ENCODE measurements at places on chromosomes 12 and 14.

DNA sequence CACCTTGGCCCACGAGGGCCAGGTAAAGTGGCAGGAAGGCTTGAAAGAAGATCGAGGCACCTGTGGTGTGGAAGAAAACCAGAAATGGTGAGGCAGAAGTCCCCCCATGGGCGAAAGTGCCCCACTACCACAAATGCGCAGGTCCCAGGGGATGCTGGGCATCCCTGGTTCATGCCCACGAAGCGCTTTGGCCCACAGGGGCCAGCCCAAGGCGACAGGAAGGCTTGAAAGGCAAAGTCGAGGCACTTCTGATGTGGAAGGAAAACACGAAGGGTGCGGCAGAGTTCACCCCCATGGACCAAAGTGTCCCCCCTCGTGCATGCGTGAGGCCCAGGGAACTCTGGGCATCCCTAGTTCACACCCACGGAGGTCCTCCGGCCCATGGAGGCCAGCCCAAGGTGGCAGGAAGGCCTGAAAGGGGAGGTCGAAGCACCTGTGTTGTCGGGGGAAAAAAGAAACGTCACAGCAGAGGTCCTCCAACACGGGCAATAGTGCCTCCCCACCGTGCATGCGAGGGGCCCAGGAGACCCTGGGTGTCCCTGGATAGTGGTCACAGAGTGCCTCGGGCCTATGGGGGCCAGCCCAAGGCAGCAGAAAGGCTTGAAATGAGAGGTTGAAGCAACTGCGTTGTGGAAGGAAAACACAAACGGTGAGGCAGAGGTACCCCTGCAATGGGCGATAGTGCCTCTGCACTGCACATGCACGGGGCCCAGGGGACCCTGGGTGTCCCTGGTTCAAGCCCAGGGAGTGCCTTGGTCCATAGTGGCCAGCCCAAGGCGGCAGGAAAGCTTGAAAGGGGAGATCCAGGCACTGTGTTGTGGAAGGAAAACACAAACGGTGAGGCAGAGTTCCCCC is 373.9 kb downstream of the ALG10 start:
- DNase-seq, result no peak

GRCh38 chr12:29762637-29763300 is 21.0 kb downstream of the TMTC1 start:
- DNase-seq, result no peak

- no peak for DNase-seq
Measured at GRCh38 chr14:34050606-34051005, 99.7 kb upstream of the EGLN3 start.

GRCh38 chr14:70149596-70150165 is 39.1 kb downstream of the SLC8A3 start:
- no peak for DNase-seq

DNA sequence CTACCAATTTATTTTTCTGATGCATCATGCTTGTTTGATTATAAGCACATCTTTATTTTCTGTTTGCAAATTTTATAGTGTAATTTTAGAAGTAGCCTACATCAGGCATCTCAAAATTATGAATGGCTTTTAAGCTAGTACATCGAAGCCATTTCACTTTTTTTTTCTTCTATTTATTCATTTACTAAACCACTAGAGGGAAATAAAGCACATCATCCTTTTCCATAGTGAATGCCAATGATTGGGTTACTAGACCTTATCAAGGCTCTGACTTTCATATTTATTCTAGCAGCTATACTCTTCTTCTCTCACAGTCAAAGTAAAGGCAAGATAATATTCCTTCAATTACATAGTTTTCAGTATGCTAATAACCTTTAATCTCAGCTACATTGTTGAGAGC is 736.4 kb upstream of the LRFN5 start:
- DNase-seq, result peak; percentile 35

DNA sequence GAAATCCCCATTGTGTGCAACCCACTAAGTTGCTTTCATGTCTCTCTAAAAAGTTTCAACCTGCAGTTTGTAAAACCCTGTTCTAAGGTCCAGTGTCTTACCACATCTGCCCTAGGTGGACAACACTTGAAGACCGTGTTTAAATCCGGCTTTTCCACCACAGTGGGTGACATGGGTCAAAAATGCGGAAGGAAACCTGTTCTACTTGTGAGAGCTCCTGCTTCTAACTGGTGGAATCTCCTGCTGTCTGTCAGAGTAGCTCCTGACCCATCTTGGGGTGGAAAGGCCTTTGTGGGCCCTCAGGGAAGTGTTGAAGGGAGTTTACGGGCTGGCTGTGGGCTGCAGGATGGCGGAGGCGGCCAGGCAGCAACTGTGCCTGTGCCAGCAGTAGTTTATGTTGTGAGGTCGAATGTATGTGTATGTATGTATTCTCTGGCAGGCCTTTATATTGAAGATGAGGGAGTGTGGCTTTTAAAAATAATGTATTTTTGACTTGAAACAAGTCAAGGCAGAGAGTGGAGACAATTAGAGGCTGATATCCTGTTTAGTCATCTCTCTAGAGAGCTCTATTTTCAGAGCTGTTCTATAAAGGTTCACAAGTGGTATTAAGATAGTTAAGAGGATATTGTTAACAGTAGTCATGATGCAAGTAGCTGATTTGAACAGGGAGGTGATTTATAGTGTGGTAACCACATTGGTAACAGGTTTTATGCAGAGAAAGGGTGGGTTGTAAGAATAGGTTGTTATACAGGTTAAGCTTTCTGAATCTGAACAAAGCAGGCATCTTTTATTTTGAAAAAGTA is 67.0 kb downstream of the PRKCH start:
- DNase-seq, result no peak

DNA sequence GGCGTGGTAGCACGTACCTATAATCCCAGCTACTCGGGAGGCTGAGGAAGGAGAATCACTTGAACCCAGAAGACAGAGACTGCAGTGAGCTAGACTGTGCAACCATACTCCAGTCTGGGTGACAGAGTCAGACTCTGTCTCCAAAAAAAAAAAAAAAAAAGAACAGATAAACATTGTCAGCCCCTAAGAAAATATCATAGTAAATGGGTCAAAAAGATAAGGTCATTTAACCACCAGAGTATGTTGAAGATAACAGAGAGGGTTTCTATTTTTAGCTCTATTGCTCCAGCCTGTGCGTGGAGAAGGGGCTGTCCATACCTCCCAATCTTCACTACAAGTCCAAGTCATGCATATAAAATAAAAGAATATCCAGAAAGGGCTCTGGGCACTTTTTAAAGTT is 15.4 kb downstream of the LGMN start:
- no peak for DNase-seq

DNA sequence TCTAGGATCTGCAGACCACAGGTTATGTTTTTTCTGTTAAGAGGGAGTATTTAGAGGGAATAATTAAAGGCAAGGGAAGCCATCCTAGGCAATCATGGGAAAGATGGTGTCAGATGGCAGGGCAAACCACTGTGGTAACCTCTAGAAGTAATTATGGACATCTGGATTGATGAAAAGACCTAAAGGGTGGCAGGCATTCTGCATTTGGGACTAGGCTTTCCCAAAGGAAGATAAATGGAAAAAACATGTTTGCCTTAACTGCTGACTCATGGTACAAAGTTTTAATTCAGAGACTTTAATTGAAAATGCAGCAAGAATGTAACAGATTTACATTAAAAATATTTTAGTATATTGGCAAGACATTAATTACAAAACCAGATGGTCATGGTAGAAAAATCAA is 88.1 kb downstream of the TMEM30B start:
- DNase-seq, result no peak

- DNase-seq, result peak; percentile 70
Measured at GRCh38 chr14:96038920-96039632, at the start of gene C14orf132. Gene C14orf132 (plus strand): TSS chr14:96039362. CDS start chr14:96039501, 139 bp downstream.

DNA sequence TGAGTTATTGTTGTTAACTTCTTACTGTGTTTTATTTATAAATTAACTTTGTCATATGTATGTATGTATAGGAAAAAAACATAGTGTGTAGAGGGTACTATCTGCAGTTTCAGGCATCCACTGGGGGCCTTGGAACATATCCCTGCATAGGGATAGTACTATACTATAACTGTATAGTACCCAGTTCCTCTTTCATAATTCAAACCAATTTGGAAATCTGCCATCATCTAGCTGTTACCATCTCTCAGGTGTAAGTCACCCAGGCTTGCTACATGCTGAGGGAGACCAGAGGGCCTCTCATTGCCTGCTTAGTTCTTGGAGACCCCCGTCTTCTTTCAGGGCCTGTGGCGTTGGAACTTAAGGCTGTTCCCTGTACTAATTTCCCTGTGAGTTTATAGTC is 12.9 kb upstream of the DCD start:
- no peak for DNase-seq

DNA sequence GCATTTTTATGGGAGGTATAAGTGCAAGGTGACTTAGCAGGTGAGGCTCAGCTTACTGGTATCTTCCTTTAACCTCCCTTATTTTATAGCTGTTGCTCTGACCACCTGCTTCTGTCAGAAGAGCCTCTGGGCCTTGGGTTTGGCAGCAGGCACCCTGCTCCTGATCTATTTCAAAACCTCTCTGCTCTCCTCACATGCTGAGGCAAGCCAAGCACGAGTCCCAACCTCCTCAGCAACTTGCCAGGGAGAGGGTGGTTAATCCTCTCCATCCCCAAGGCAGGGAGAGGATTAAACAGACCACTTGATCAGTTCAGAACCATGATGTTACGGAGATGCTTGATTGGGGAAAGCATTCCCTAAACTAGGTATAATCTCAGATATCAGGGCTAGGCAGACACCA is 5.4 kb downstream of the PLEKHH1 start:
- no peak for DNase-seq

DNA sequence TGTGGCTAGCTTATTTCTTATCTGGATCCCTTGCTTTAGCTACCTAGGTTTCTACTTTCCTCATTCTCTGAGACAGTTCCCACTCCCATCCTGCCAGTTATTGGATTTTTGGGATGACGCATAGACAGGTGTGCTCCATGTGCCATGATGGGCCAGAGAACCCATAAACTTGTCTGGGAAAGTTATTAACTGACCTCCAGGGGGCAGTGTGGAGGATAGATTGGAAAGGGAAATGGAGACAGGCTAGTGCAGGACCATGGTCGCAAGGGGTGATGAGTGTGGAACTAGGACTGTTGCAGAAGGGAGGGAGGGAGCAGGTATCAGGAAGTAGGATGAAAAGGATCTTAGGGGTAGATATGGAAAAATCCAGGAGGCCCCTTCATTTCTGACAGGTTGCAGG is 80.3 kb downstream of the ESRRB start:
- peak; percentile 46 for DNase-seq

GRCh38 chr14:28776482-28777266 is 10.1 kb downstream of the FOXG1 start:
- no peak for DNase-seq

- no peak for DNase-seq
Measured at GRCh38 chr12:12715459-12716150, 1.6 kb upstream of the CDKN1B start.

- no peak for DNase-seq
Measured at GRCh38 chr12:50058743-50059312, 1.4 kb downstream of the ASIC1 start.

DNA sequence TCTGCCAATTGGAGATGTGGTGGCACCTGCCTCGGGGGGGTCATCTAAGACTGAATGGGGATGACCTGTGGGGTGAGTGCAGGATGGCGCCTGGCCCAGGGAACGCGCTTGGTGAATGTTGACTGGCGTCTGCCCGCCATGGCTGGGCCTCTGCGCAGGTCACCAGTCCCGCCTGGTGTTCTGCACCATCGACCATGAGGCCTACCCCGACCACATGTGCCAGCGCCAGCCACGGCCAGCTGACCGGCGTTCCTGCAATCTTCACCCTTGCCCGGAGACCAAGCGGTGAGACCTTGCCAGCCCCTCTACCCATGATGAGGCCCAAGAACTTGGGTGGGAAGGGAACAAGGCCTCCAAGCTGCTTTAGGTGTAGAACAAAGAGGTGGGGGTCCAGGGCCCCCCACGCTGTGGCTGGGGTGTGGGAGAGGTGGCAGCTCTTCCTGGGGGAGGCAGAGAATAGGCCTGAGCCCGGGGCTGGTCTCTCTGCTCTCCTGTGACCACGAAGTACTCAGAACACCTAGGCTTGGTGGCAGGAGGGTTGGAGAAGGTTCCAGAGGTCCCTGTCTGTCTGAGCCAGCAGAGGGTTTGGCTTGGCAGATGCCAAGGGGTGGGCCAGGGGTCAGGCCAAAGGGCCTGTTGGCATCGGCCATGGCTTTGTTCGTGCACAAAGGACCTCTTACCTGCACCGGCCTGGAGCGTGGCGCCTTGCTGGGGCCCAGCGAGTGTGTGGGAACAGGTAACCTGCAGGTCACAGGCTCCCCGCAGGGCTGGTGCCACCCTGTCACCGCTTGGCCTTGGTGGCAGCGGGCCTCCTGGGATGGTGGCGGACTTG is 15.4 kb downstream of the PAPLN start:
- DNase-seq, result no peak

DNA sequence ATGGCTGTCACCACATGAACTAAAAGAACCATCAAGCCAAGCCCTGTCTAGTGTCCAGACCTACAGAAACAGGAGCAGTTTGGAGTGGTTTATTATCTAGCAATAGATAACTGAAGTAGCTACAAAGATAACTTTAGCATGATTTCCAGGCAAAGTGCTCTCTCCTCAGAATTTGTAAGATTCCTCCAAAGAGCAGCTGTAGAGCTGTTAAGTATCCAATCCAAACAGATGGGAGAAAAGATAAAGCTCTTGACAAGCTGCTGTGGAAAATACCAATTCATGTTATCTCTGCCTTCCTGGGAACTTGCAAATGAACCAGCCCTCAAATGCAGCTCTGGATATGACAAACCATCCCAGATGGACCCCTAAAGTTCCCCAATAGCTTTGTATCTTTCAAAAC is 78.9 kb upstream of the RESF1 start:
- no peak for DNase-seq

GRCh38 chr12:26782372-26783130 is 50.4 kb downstream of the ITPR2 start:
- no peak for DNase-seq

- DNase-seq, result no peak
Measured at GRCh38 chr14:98926801-98927200, 345.2 kb downstream of the BCL11B start.

DNA sequence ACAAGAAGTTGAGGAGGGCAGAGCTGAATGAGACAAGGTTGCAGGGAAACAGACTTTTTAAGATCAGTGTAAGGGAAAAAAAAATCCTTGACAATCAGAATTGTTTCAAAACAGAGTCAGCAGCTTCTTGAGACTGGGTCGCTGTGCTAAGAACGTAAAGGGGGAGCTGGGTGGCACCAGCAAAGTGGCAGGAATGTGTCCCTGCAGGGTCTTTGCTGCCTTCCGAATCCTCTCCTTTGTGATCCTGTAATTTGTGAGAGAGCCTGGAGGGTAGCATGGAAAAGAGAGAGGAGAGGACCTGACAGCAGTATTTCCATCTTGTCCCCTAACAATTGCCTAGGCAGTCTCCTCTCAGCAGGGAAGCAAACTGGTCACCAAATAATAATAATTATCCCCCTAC is 472.8 kb downstream of the RGS6 start:
- no peak for DNase-seq

GRCh38 chr12:58455136-58455535 is 465.2 kb downstream of the LRIG3 start:
- DNase-seq, result no peak

DNA sequence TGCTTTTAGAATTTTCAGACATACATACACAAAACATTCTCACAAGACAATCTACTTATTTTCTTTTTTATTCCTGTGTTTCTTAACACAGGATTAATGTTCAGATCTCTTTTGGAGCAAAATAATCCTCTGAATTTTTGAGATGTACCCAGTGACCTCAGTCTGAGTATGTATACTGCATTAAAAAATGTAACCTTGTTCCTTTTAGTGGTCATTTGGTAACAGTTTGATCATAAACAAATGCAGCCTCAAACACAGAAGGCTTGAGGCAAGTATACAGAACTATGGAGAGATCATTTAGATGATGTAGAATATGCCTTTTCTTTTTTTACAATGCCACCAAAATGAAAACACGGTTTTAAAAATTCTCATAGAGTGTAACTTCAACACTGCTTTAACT is 9.7 kb downstream of the HIF1A start:
- DNase-seq, result no peak

Measured in NCI-H748 treated with DMSO at 0.1 percent for 48 hours (cell line).